Activated T-cell treated with anti-CD3 and anti-CD28 coated beads for 48 hours (primary cell): ENCODE measurements at places on chromosomes 12 and 14.
A peak's percentile ranks its signal among the peaks of the same experiment; 100 is the strongest.

GRCh38 chr14:68695326-68695768 is 97.5 kb downstream of the ZFP36L1 start:
- peak; percentile 24 for DNase-seq

- peak; percentile 34 for DNase-seq
Measured at GRCh38 chr12:89351489-89352241, 636 bp downstream of the DUSP6 start.

- no peak for DNase-seq
Measured at GRCh38 chr14:29421156-29421728, 506.4 kb downstream of the PRKD1 start.

- no peak for DNase-seq
Measured at GRCh38 chr12:105357162-105357691, 26.7 kb downstream of the C12orf75 start.

DNA sequence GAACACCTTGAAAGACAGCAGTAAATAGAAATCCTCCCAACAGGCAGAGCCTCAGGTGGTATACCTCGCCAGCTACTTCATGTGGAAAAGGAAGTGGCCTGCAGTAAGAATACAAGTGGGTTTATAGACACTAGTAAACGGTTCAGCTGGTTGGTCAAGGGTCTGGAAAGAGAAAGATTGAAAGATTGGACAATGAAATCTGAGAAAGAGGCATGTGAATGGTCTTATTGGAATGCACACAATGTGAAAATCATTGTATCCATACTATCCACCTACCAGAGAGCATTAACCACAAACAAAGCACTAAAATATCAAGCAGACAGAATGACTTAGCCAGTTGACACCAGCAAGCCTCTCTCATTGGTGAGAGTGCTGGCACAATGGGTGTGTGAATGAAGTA is 98.2 kb downstream of the SSPN start:
- no peak for DNase-seq

DNA sequence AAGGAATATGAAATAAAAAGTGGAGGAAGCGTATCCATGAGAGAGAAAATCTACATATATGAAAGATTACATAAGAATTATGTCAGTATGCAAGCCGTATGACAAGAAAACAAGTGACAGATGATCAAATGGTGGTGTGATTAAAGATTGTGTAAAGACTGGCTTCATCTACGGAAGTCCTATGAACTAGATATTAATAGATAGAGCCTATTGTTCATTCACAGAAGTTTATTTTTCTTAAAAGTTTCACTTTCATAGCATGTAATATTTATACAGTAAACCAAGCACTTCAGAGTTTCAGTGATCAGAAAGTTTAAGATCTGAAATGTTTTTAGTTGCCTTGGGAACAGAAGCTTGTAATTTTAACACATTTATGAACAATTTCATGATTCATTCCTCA is 84.5 kb downstream of the VRK1 start:
- no peak for DNase-seq

- DNase-seq = no peak
Measured at GRCh38 chr14:55772486-55772885, 192.5 kb downstream of the KTN1 start.

DNA sequence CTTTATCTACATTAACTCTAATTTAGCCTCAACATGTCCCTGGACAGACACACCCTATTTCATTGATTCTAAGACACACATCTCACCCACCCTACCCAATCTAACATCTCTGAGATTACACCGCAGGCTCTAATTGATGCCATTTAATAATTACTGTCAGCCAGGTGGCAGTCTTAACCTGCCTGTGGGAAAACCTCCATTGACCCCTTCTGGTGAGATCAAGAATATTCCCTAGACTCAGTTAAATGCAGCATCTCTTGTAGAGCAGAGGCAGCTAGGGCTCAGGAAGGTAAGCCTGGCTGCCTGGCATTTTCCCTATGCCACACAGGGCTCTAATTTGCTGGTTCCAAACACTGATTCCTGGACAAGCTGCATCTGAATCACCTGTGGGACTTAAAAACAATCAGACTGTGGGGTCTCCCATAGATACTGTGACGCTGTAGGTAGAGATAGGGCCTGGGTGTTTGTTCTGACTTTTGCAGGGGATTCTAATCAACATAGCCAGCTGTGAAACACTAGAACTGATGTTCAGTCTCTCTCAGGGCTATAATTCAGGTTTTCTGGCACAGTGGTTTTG is 14.3 kb downstream of the MCRS1 start:
- DNase-seq = no peak

GRCh38 chr12:80818878-80819277 is 102.2 kb downstream of the MYF5 start:
- no peak for DNase-seq

DNA sequence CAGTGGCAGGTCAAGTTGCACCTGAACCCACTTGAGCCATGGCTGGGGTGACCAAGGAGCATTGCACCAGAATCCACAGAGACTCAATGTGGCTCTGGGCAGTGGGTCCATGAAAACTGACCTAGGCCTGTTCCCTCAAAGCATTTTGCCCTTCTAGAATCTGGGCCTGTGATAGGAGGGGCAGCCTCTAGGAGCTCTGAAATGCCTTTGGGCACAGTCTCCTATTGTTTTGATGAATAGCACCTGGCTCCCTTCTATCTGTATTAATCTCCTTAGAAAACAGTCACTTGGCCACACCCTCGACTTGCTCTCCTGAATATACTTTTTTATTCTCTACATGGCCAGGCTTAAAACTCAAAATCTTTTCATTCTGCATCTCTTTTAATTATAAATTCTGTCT is 14.1 kb upstream of the KRAS start:
- no peak for DNase-seq

- DNase-seq = no peak
Measured at GRCh38 chr12:118082161-118082560, 21.2 kb upstream of the WSB2 start.

- DNase-seq = no peak
Measured at GRCh38 chr12:2097617-2098016, 44.8 kb downstream of the CACNA1C start.

- no peak for DNase-seq
Measured at GRCh38 chr14:103508521-103509329, 13.9 kb downstream of the CKB start.

DNA sequence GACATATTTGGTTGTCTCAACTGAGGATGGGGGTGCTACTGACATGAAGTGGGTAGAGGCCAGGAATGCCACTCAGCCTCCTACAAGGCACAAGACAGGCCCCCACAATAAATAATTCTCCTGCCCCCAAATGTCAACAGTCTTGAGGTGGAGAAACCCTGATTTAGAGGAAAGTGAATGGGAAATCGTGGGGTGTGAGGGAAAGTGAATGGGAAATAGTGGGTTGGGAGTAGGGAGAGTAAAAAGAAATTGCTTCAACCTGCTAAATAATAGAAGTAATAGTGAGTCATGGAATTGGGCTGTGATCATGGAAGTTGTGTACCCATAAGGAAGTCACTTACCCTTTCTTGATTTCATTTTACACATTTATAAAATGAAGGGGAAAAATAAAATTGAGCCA is 16.7 kb upstream of the TMEM233 start:
- DNase-seq = no peak

DNA sequence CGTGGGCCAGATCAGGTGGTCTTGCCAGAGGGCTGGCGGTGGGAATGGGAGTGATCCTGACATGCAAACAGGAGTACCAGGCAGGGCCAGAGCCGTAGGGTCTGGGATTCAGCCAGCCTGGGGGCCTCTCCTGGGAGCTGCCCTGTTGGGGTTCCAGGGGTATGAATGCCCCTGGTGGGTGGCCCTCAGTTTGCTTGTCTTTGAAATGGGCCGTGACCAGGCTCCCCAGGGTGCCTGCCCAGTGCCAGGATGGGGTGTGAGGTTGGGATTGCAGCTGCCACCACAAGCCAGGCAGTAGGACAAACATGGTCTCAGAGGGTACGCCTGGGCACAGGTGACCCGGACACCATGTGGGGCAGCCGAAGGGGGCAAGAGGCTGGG is 168.8 kb downstream of the KIF26A start:
- no peak for DNase-seq

- DNase-seq = no peak
Measured at GRCh38 chr14:61696753-61697318, 1.5 kb downstream of the HIF1A start.

DNA sequence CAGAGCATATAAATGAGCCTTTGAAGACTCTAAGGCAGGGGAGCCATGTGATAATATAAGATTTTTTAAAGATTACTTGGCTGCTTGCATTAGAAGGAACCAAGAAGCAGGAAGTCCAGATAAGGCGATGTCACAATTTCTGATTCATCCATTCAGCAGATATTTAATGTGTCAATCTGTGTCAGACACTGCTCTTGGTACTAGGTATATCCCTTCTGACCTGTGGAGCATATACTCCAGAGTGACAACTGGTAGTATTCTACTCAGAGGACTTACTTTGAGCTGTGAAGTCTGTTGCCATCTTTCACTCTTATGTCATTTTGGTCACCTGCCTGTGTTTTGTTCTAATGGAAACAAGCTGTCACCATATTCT is 10.7 kb downstream of the EID3 start:
- no peak for DNase-seq

DNA sequence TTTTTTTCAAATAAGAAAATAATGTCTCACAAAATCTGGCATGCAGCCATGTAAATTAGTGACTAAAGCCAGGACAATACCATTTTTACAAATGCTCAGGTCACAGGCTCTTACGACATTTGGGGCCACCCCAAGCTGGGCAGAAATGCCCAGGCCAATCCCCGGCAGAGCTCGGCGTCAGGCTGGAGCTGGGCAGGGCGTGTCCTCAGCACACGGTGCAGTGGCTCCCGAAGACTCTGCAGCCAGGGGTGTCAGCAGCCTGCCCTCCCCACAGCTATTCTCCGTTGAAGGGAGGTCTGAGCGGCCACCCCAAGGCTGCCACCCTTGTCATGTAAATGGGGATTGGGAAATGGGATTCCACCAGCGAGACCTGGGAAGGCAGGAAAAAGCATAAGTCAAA is 158.6 kb downstream of the DICER1 start:
- no peak for DNase-seq

DNA sequence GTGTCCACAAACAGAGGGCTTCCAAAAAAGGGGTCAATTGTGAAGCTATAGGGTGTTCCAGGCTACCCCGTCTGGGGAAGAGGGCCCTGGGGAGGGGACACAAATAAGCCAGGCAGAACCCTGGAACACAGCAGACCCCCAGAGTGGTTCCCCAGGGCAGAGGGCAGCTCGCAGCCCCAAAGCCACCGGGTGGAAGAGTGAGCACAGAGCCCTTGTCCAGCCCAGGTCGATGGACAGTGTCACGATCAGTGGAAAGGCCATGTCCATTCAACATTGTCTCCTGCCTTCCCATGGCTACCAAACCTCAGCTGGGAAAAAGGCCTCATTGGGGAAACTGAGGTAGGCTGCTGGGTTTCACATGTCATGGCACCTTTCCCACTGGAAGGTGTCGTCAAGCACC is 131.4 kb downstream of the DICER1 start:
- DNase-seq = no peak

- DNase-seq = no peak
Measured at GRCh38 chr12:12612358-12612757, 682 bp downstream of the CREBL2 start.

GRCh38 chr14:61482348-61483206 is 161.2 kb downstream of the PRKCH start:
- DNase-seq = no peak

- no peak for DNase-seq
Measured at GRCh38 chr12:45803111-45803510, 73.6 kb downstream of the ARID2 start.

GRCh38 chr14:45559626-45560025 is 306.6 kb upstream of the MIS18BP1 start:
- DNase-seq = no peak

DNA sequence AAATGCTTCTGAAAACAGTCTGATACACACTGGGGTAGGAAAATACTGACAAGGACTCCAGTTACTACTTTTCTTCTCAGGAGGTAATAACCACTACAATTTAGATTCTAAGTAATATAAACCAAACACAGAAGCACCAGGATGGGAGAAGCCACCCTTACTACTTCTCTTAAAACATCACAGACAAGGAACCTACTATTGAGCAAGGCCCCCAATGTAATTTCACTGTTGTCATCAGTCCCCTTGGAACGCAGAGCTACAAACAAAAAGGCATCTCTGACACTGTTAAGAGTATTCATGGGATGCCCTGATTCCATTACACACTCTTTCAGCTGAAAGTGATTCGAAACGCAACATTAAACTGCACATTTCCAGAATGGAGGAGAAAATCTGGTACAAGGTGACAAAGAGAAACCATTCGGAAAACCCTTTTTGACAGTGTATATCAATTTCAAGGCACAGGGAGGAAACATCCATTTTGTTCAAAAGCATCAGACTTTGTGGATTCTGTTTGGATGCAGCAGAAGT is 185.9 kb downstream of the PPM1H start:
- no peak for DNase-seq

- DNase-seq = no peak
Measured at GRCh38 chr14:101882141-101882935, 82.0 kb upstream of the DYNC1H1 start.

DNA sequence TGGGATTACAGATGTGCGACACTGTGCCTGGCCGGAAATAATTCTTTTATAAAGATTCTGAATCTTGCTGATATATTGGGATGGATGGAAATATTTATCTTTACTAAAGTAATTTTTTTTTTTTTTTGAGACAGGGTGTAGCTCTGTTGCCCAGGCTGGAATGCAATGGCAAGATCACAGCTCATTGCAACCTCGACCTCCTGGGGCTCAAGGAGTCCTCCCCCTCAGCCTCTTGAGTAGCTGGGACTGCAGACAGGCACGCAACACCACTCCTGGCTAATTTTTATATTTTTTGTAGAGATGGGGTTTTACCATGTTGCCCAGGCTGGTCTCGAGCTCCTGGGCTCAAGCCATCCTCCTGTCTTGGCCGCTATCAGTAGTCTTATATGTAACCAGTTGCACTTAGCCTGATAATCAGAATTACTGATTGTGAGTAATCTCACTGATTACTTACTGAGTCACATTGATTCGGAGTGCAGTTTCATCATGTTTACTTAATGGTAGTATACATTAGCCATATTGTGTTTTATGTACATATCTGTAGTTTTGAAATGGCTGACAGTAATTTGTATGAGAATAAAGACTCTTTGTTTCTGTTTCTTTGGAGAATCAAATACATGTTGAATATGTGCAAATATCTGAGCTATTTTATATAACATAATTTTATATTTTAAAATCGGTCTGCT is 50.4 kb upstream of the LRTM2 start:
- no peak for DNase-seq

DNA sequence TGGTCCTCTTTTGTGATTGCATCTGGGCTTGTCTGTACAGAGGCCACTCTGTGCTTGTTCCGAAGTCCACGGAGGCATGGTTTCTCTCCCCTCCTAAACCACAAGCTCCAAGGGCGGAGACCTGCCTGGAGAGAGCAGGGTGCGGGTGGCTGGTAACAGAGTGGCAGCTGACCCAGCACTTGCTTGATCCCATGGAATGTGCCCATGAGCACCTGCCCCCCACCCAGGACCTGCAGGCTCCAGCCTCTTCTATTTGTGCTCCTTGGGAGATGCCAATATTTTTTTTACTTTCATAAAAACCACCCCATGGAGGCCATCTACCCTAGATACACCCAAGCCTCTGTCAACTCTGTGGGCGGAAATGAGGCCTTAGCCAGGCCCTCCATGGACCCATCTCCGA is 104.7 kb downstream of the PRMT8 start:
- DNase-seq = no peak

GRCh38 chr12:67928621-67929383 is 60.4 kb upstream of the IFNG-AS1 start:
- no peak for DNase-seq

- DNase-seq = no peak
Measured at GRCh38 chr14:39843881-39844280, 411.6 kb upstream of the FBXO33 start.

- DNase-seq = no peak
Measured at GRCh38 chr14:54038724-54039123, 82.1 kb upstream of the BMP4 start.
